ENCODE measurements at places on chromosomes 2 and 18. TPM values are rescaled to one million over a fixed set of nuclear protein-coding genes. Genes with fewer than 3 reads are reported as not detected.

DNA sequence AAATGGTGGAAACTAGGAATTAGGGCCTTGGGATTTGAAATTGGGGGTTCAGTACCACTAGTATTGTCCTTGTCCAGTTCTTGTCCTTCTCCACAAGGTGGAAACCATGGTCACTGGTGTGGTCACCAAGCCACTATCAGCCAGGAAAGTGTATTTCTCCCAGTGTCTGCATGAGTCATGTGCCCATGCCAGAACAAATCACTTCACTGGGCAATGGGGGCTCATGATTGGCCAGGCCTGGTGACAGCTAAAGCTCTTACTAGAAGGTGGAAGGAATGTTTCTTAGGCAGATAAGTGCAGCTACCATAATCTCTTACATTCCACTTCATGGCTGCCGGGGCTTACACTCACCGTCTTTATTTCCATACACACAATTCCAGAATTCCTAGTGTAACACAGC lies 124.8 kb upstream of the TACR1 start:
- DNase-seq = no peak

DNA sequence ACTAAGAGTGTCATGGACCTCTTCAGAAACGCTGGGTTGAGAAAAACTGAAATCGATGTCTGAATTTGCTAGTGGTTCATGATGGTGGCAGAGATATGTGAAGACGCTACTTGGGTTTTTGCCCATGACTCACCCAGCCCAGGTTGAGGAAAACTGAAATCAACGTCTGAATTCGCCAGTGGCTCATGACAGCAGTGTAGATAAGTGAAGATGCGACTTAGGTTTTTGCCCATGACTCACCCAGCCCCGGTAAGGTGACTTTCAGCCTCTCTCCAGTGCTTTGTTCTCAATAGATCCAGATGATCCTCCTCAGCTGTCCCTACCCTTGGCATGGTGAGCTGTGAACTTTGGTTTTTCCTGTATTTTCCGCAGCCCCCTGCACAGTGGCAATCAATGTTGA lies 105.3 kb upstream of the SIX3 start:
- no peak for DNase-seq

DNA sequence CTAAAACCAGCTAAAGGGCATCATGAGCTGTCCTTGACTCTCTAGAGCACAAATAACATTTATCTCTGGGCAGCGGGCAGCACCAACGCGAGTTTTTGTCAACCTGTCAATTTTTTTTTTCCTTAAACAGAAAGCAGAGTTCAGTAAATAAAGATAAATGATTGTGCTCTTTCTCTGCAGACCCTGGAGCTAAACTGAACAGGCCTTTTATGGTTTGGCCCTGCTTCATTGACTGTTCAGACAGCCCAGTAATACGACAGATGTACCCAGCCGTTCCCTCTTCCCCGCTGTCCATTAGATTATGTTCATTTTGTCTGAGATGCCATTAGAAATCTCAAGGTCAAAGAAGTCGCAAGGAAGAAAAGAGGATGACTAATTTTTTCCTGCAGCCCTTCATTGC lies 280.5 kb upstream of the PIK3C3 start:
- DNase-seq = no peak

- no peak for DNase-seq
Observed at GRCh38 chr2:13745330-13745729, 887.2 kb upstream of the LRATD1 start.

DNA sequence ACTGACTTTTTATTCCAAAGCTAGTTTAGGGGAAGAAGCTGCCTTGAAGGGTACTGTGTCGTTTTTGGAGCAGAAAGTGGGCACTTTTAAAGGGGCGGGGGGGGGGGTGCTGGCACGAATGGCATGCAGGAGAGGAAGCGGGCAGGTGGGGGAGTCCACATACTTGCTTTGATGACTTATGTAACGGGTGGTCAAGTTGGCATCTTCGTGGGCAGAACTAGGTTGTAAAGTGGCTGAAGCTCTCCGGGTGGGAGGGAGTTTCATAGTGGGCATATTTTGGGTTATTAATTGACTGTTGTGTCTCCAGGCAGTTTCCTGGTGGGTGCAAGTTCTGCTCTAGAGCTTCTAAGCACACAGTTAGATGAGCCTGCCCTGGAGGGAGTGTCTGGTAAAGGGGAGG lies 19.9 kb downstream of the PCARE start:
- DNase-seq = no peak

DNA sequence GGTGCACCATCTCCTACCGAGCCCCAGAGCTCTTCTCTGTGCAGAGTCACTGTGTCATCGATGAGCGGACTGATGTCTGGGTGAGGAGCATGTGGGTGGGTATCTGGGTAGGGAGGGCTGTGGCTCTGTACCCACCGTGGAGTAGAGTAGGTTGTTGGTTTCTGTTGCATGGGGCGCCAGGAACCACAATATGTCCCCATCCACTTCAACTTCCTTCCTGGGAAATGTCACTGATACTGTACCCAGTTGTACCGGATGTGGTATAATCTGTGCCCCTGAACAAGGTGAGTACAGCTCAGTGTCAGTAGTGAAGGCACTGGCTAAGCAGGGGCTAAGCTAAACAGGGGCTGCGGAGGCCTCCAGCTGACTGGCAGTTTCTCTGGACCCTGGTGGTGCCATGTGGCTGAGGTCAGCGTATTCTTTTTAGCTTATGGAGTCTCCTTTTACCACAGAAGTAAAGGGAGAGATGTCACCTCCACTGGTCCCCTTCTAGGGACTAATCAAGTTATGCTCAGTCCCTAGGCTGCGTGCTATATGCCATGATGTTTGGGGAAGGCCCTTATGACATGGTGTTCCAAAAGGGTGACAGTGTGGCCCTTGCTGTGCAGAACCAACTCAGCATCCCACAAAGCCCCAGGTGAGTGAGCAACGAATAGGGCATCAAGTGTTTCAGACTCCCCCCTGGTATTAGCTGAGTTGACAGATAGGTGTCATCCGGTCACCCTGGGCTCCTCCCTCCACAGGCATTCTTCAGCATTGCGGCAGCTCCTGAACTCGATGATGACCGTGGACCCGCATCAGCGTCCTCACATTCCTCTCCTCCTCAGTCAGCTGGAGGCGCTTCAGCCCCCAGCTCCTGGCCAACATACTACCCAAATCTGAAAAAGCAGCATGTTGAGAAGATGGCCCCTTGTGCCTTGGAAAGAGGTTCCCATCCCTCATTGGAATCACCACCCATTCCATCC lies 2.7 kb downstream of the STK16 start:
- no peak for DNase-seq

TUBA4B gene
- not detected for polyA plus RNA-seq

SERPINB13 gene
- not detected for polyA plus RNA-seq

DNA sequence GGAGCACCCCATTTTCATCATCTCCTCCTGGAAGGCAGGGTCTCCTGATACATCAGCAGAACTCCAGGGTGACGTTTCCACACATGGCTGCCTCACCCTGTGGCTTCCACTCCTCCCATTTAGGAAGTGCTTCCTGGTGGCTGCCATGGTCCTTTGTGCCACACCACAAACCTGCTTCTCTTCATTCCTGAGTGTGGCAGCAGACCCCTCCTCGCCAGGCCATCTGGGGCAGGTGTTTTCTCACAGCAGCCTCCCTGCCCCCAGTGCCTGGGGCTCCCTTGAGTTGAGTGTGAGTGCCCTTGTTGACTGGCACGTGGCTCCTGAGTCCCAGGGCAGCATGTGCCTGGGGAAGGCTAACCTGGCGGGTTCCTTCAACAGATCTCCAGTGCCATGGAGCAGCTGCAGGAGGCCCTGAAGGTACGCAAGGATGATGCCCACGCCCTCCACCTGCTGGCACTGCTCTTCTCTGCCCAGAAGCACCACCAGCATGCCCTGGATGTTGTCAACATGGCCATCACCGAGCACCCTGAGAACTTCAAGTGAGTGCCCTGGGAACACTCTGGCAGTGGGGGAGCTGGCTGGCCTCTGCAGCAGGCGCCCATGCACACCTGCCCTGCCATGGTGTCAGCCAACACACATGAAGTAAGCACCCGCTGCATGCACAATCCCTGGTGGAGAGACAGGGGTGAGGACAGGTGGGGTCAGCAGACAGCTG lies 113.4 kb upstream of the MCFD2 start:
- no peak for DNase-seq

GRCh38 chr2:135494503-135494902 lies 36.5 kb downstream of the ZRANB3 start:
- no peak for DNase-seq

- DNase-seq = no peak
Observed at GRCh38 chr2:240713928-240714746, 22.5 kb downstream of the AQP12A start.

DNA sequence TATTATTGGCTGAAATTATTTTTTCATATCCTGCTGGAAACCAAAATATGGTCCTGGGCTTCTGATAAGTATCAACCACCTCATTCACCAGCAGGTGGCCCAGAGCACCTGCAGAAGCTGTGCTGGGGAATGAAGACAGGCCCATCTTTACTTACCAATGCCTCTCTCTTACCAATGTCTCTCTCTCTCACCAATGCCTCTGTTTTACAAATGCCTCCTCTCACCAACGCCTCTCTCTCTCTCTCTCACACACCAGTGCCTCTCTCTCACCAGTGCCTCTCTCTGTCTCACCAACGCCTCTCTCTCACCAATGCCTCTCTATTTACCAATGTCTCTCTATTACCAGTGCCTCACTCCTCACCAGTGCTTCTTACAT lies 2.3 kb upstream of the MAL start:
- no peak for DNase-seq

DNA sequence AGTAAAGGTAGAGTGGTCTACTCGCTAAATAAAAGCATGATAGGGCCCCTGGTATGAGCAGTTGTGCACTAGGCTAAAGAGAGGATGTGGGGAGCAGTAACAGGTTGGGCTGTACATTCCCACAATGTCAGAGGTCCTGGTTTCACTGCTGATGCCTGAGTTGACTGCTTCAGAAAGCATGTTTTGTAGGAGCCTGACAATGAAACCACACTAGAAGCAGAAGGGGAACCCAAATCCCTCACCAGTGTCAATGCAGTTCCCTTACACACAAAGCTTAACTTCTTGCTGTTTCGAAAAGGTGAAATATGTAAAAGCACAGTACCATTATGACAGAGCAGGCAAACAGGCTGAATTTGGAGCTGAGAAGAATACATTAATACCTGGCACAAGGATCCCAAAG lies 291.7 kb upstream of the KYNU start:
- DNase-seq = no peak

FIGN gene
- polyA plus RNA-seq = 1.3 TPM

LOXL3 gene
- 13.7 TPM for polyA plus RNA-seq

DNA sequence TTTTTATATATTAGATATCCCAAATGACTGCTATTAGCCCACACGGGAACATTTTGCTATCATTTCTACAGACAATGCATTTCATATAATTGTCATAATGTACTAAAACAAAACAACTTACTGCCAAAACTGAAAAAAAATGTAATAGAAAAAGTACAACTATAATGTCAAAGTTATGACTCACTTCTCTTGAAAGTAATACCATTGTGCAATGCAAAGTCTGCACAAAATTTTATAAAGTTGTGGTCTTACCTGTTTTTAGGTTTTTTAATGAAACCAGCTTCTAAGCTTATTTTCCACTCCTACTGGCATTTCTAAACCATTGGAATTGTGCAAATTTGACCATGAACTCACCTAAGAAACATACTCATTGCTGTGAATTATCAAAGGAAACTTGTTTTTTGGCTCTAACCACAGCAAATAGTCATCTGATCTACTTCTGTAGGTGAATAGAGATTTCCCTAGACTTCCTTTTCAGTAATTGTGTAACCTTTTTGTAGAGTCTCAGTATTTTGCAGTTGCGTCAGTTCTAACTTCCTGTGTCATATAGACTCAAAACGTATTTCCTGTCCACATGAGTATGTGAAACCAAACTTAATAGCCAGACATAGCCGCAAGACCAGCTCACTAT lies 31.9 kb upstream of the TFPI start:
- DNase-seq = peak; percentile 50

- no peak for DNase-seq
Observed at GRCh38 chr2:43685357-43685756, 9.1 kb upstream of the C1GALT1C1L start.

BMP10 gene
- not detected for polyA plus RNA-seq
